HAP-1 (cell line): ENCODE measurements at places on chromosomes 2 and 18.

- DNase-seq: no peak
Observed at GRCh38 chr2:219287580-219288265, 8.6 kb downstream of the DNAJB2 start.

DNA sequence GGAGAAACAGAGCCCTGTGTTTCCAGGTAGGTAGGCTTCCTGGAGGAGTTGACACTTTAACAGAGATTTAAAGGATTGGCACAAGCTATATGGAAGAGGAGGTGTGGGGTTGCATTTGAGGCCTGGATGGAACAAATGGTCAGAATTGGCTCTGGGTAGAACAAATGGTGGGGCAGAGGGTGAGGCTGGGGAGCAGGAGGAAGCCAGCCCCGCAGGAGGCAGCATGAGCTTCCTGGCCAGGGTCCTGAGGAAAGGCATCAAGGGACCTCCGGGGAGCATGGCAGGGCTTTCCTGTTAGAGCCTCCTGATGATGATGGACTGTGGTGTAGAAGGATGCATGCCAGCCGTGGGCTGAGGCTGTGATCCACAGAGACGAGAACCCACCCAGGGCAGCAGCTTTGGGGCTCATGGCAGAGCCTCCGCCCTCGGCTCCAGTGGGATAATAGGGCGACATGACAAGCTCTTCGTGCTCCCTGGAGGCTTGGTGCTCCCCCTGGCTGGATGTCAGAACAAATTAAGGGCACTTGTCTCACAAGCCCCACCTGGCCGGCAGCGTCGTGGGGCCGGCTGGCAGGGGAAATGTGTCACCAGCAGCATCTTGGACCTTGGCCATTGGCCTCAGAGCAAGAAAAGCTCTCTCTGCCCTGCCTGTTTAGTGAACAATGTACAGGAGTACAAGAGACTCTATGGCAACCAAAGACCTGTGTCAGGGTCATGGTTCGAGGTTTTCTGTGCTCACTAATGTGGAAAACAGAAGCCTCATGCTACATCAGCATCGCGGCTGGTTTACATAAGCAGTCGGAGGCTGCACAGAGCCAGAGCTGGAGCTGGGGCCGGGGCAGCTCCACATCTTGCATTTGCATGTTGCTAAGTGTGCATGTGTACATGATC is 153.5 kb downstream of the MYCN start:
- no peak for DNase-seq

DNA sequence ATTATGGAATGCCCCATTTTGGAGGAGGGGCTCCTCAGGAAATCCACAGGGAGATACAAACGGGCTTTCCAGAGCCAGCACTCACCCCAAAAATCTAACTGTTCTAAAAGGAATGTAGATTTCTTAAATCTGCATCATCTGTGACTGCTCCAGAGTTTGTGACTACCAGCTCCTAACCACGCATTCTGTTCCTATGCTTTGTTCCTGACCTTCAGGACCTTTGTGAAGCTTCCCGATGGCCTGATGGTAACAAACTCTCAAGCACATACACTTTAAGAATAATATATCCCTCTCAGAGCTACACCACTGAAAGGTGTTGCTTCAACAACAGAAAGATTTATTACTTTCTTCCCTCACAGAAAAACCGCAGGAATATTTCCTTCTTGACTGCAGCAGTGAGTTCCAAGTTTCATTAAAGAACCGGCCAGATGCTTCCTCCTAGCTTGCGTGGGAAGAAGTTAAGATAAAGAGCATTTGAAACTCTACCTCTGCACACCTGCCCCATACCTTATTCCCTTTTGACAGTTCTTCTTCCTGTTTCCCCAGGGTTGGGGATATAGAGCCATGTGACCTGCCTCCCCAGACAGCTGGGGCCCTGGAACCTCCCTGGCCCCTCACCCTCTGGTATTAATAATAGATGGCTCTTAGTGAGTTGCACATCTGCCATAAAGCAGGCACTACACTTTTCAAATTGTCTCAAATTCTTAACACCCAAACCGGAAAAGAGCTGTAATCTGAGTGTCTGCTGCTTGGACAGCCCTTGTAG is 40.2 kb upstream of the EML4 start:
- DNase-seq: no peak

DNA sequence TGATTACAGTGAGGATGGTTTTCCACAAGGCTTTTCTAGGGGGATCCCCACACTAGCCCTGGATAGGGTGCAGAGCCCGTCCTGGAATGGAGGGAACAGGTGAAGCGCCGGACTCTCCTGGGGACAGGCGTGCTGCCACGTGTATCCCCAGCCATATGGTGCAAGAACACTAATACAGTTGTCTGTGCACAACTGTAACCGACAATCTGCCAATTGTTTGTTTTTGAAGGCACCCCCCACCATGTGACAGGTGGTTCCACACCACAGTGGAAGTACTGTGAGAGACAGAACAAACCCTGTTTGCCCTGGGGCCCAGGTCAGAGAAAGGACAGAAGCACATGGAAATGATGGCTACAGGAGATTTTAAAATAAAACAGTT is 52.9 kb downstream of the MYCN start:
- DNase-seq: no peak
